Amygdala (tissue), 56 donors: ENCODE measurements at places on chromosomes 4 and X.

- DNase-seq, result no peak
Observed at GRCh38 chrX:53290441-53291041, 9.2 kb upstream of the IQSEC2 start.

GRCh38 chr4:47814618-47815295, 23.1 kb downstream of the CORIN start:
- DNase-seq, result no peak

DNA sequence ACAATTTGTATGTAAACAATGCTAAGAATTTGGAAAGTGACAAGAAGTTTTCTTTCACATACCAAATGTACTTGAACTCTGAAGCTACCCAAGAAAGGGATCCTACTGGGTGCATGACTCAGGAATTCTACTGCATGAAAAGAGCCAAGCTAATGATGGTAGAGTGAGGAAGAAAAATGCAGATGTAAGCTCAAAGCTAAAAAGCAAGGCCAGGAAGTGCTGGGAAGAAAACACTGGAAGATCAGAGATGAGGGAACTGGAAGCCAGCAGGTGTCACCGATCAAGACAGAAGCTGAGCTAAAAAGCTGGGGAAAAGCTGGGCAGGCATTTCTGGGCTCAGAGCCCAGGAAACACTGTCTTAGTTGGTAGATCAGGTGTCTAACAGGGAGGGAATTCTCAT, 449.1 kb downstream of the NKX6-1 start:
- DNase-seq, result no peak

- no peak for DNase-seq
Observed at GRCh38 chr4:1502976-1503375, 96.7 kb upstream of the NKX1-1 start.

DNA sequence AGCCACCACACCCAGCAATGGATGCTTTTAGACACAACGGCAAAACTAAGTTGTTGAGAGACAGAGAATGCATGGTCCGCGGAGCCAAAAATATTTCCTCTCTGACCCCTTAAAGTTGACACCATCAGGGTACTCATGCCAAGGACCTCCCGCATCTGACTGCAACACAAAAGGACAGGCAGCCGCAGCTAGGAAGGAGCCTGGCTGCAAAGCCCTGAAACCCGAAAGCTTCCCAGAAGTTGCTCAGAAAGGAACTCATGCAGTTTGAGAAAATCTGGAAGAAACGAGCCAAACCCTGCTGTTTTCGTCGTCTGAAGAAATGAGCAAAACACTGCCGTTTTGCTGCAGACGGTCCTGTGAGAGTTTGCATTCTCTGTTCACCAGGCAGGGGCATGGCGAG, 16.5 kb downstream of the DHRSX start:
- DNase-seq, result no peak

DNA sequence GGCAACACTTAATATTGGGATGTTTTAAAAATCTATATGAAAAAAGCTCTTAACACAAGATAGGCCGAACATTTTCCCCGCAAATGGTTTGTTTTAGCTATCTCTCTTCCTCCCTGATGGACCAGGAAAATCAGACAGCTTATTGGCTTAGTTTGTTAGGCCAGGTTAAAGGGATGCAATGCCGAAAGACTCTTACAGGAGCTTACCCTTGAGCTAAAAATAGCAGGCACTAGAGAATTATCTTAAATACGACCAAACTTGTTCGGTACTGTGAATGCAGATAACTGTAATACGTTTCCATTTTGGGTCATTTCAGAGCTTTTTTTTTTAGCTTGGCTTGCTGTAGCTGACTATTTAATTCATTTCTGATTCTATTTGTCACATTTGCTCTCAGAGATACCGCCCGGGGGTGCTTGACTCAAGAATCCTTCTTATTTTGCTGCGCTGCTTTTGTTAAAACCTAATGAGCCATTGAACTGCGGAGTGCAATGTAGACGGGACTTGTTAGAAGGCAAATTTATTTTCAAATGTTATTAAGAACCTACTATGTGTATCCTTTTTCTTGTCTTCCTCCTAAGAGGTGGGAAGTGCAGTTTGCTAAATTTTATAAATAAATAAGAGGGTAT, 23.3 kb downstream of the PPARGC1A start:
- DNase-seq, result no peak

DNA sequence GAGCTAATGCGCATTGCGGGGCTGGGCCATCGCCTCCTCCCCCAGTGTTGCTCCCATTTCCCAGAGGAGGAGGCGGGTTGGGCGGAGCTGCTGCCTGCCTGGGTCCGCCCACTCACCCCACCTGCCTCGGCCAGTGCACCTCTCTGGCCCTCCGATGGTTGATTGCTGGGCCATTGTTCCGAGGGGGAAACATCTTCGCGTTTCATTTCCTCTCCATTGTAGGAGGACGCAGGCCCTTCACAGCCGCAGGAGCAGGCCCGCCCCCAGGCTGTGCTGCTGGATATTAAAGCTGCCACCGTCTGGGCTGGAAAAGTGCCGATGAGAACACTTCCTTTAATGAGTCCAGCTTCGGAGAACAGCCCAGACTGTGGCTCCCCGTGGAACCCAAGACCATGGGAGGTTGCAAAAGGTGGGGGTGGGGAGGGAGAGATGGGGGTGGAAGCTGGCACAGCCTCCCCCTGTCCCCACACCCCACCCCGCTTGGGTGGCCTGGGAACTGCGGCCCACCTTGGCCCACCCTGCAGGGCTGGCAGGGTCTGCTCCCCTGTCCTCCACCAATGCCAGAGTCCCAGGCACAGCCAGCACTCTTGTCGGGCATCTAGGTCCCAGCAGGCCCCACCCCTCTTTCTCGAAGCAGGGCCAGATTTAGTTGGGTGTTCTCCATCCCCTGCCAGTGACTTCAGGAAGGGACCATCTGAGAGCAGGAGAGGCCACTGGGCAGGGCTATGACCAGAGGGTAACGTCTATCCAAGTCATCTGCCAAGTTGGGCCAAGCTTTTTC, 96.6 kb downstream of the ADRA2C start:
- no peak for DNase-seq
